Thymus (tissue), 14 donors: ENCODE measurements at places on chromosomes 3 and 15. TPM values are rescaled to one million over a fixed set of nuclear protein-coding genes. Genes with fewer than 3 reads are reported as not detected.

DNA sequence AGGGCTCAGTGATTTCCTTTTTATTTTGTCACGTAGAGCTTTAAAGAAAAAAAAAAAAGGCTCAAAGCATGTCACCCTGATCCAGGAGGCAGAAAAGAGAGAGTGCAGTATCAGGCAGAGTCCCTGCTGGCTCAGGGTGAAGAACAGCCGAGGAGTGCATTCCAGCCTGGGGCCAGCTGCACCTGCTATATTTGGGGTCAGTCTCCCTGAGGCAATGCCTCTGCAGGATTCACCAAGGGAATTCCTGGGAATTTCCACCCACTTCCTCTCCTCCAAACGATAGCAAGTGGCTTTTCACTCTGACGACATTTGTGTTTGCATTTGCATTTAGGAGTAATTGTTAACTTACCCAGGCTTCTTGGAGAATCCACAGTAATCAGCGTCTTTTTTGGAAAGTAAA lies 202.9 kb upstream of the CTNNB1 start:
- H3K4me3 ChIP-seq = no peak overlapping the region
- H3K27me3 ChIP-seq = no peaks in the 10 kb centered on the region
- H3K27ac ChIP-seq = no peak overlapping the region
- DNase-seq = no peak

- no peak overlapping the region for H3K27ac ChIP-seq
- H3K36me3 ChIP-seq = no peaks in the 10 kb centered on the region
- peaks cover 15% of the 10 kb centered on the region for H3K27me3 ChIP-seq
- no peak for DNase-seq
- H3K4me3 ChIP-seq = no peak overlapping the region
These were observed 342.0 kb upstream of the NR2F2 start for GRCh38 chr15:95988574-95988887.

- no peaks in the 10 kb centered on the region for H3K27me3 ChIP-seq
- H3K36me3 ChIP-seq = no peaks in the 10 kb centered on the region
- H3K27ac ChIP-seq = no peak overlapping the region
- no peaks in the 10 kb centered on the region for H3K4me1 ChIP-seq
These were observed 30.6 kb downstream of the MB21D2 start for GRCh38 chr3:192887047-192887446.

The FETUB gene
- polyA plus RNA-seq = 1.8 TPM
